ENCODE measurements at places on chromosomes 16 and 17.
A peak's percentile ranks its signal among the peaks of the same experiment; 100 is the strongest.

DNA sequence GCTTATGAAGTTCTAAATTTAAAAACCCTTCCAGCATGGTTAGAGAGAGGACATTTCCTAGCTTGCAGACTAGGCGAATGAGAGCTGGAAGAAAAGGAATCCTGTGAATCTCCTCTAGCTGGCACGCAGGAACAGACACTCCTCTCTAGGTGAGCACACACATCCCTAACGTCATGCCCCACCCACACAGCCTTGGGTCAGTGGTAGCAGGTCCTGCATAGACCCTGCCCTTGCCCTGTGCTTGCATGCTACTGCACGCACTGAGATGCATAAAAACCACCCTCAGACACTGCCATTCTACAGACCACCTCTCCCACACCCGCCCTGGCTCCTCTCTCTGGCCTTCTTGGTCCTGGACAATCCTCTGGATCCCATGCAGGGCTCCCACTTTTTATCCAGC is 23.5 kb downstream of the CES1 start:
- DNase-seq: no peak

DNA sequence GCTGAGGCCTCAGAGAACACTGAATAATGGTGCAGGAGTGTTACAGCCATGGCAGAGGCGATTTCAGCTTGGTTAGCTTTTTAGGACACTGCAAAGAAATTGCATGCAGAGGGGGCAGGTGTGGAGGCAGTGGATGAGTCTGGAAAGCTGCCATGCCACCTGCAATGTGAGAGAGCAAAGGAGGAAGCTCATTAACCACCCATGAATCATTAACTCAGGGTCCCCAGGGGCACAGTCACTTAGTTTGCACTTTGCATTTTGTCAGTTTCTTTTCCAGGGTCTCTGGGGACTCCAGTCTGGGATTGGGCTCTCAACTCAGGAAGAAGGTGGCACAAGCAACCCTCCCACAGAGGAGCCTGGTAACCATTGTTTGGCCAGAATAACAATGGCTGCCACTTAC is 132.9 kb downstream of the USP31 start:
- no peak for DNase-seq

GRCh38 chr17:45361976-45362375 is 45.2 kb upstream of the MAP3K14 start:
- DNase-seq: no peak

DNA sequence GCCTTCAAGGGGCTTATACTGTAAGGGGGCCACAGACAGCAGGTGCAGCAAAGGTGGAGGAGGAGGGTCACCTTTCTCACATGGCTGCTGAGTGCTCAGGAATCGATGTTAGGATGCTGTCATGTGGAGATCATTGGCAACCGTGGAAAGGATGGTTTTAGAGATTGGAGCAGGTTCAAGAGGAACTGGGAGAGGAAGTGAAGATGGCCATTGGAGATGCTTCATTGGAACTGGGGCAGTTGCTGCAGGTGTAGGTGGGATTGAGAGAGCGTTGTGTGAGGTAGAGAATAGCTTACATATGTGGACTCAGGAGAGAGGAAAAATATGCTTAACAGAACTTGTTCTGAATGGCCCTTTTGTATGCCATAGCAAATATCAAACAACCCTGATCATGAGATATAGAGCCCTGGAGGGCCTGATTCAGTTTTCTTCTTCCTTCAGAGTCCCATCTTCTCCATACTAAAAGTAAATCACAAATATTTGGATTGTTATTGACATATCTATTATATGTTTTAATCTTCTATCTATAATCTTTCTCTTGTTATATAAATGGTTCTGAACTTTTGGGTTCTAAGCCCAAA is 40.8 kb downstream of the LDHD start:
- DNase-seq: no peak

GRCh38 chr16:64808474-64808873 is 313.4 kb downstream of the CDH11 start:
- no peak for DNase-seq

GRCh38 chr16:544517-544916 is 15.7 kb upstream of the PRR35 start:
- DNase-seq: no peak

DNA sequence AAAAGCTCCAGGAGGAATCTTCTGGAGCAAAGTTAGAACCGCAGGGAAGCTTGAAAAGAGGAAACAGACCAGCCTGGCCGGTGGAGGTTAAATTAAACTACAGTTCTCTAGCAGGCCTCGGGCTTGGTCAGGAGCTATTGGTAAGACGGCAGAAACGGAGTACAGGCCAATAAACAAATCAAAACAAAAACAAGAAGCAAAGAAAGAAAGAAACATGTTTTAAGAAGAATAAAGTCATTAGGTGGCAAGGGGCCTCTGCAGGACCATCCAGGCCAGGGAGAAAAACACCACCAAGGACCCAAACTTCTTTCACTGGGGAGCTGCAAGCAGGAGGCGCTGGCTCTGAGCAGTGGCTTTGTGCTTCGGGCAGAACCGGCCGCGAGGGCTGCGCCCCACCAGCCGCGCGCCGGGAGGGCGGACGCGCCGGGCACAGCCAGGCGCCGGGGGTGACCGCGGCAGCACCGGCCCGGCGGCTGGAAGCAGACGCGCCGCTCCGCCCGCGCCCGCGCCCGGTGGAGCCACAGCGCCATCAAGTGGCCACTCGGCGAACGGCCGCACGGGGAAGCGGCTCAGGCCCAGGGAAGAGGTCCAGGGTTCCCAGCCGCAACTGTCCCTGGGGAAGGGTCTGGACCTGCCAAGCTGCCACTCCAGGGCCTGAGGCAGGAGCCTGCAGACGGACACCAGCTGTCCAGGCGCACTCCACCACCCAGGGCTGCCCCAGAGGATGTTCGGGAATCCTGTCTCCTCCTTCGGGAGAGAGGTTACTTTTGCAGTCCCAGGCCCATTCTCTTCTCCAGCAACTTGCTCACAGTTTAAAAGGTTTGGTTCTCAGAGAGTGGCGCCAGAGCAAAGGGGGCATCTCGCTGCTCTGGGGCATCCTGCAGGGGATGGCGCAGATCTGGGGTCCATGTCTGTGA is 419.4 kb downstream of the SOX9 start:
- peak; percentile 55 for DNase-seq

DNA sequence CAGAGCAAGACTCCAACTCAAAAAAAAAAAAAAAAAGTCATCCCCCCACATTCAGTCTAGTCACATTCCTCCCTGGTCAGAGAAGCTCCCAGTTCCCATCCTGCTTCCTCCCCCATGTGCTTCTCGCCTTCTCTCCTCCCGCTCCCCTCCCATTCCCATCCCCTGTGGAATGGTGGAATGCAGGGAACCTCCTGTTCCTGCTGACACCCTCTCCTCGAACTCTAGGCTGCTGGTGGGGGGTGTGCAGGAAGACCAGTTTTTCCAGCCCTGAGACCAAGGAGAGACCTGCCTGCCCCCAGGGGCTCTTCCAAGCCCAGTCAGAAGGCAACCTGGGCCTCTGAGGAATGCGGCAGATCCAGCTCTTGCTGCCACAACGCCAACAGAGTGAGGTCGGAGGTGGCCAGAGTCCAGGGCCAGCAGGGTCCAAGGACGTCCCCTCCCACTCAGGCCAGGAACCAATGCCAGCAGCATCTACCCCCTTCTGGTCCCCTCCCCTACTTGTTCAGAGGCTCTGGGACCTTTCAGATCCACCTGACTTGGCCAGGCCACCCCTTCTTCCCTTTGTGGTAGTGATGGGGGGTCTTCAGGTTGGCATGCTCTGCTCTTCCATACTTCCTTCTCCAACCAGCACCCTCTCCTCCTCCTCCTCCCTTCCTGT is 39.3 kb upstream of the TAC4 start:
- no peak for DNase-seq

- no peak for DNase-seq
These were observed 33.0 kb downstream of the COG7 start for GRCh38 chr16:23420011-23420410.

DNA sequence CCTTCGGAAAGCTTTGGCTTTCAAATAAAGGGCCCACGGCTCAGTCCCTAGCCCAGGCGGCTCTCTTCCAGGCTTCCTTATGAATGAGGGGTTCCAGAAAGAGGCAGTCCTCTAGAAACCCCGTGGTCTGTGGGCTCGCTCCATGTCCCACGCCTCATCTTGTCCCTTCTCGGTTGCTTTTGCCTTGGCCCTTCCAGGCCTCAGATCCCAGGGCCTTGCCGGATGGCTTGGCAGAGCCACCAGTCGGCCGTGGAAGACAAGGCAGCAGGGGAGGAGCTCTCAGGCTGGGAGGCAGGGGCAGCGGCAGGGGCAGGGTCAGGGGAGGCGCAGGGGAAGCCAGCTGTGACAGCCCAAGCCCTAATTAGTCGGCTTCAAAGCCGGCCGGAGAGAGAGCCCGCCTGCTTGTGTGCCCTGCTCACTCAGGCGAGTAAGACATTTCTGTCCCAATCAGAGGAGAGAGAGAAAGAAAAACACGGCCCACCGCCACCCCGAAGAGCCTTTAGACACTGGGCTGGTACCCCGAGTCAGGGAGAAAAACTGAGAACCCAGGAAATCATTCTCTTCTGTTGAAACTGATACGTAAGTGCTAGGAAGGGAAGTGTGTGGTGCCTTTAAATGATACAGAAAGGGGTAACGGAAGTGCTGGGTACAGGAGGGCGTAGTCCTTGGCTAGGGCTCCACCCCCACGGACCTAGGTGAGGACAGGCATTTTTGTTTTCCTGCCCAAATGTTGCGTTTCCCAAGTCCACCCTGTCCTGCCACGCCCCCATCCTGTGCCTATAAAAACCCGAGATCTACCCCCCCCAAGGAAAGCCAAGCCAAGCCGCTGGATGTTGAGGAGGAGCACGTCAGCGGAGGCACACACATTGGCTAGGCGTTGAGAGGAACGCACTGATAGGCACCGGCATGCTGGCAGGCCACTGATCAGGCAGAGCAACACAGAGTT is 27.8 kb upstream of the MEIOC start:
- DNase-seq: no peak

DNA sequence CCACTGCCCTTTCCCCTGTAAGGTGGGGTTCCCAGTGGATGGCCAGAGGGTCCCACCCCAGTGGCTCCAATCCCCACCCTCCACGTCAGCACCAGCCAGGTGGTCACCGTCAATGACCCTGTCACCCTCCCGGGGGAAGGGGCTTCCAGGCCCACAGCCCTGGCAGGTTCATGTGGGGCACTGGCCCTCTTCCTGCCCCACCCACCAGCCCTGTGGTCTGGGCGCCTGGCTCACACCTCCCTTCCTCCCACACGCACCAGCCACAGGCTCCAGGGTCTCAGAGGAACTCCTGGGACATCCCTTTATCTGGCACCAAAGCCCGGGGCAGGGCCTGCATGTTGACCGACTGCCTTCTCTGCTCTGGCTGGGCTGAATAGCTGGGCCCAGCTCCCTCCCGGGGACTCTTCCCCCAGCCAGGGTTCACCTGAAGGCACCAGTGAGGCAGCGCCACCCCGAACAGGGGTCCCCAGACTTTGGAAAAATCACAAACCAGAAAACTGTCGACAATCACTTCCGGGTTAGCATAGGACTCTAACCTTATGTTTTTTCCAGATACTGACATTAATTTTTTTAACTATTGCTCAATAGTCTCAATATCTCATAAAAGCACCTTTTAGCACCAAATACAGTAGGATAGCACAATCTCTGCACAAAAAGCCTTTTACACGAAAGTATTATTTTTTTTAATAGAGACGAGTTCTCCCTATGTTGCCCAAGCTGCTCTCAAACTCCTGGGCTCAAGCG is 21.9 kb upstream of the ZC3H18 start:
- DNase-seq: no peak

DNA sequence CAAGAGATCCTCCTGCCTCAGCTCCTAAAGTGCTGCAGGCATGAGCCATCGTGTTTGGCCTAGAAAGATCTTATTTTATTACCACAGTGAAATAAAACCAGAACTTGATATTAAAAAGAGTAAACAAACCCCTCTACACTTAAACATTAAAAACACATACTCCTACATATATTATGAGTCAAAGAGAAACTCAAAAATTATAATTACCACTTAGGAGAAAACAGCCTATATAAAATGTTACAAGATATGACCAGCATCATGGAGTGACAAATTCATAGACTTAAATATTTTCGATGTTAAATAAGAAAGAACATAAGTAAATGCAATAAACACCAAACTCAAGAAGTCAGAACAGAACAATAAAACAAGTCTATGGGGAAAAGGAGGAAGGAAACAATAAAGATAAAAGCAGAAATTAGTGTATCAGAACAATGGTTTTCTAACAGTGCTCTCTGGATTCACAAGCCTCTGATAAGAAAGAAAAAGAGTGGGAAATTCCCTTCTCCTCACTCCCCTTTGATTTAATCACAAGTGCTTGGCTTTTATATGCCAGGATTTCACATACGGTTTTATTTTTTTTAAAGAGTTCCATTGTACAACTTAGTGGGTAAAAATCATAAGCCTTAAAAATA is 23.0 kb downstream of the SKAP1 start:
- DNase-seq: no peak

GRCh38 chr17:77321649-77322513 is 181.1 kb downstream of the SEC14L1 start:
- DNase-seq: no peak

DNA sequence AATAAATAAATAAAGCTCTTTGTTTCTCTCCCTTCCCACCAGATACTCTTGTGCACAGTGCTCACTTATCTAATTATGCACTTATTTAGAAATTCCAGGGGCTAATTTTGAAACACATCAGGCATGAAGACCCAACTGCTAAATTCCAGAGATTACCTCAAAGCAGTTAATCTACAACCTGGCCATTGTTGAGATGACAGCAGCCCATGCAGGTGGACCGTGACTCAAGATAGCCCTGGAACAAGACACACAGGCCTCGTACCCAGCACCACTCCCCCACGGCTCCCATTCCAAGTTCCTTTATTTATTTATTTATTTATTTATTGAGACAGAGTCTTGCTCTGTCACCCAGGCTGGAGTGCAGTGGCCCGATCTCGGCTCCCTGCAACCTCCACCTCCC is 60.1 kb upstream of the NPEPPS start:
- DNase-seq: no peak

- no peak for DNase-seq
These were observed 113.4 kb downstream of the ENGASE start for GRCh38 chr17:79188048-79188447.

- DNase-seq: no peak
These were observed 62.5 kb upstream of the TOB1 start for GRCh38 chr17:50928646-50929045.

GRCh38 chr17:859824-860195 is 77.7 kb downstream of the MRM3 start:
- DNase-seq: no peak

DNA sequence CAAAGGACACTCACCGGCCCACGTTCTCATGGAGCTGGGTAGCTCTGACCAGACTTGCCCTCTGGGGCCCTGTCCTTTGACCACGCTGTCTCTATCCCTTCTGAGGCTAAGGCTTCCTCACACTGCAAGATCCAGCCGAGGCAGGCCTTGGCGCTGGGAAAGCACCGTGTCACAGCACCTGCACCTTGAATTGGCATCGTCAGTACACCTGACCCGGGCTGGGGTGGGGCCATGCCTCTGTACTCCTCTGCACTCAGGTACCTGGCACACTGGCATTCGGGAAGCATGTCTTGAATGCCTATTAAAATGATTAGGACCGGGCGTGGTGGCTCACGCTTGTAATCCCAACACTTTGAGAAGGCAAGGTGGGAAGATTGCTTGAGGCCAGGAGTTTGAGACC is 6.0 kb downstream of the TBC1D24 start:
- DNase-seq: no peak
